Naive thymus-derived CD8-positive, alpha-beta T cell (primary cell): ENCODE measurements at places on chromosomes 11 and 22.

GRCh38 chr11:36558571-36559413 is 9.0 kb upstream of the RAG1 start:
- no peak for DNase-seq
- peak overlapping the region; percentile 1 for H3K27ac ChIP-seq
- peaks cover 4% of the 10 kb centered on the region for H3K36me3 ChIP-seq
- no peak overlapping the region for H3K4me3 ChIP-seq

DNA sequence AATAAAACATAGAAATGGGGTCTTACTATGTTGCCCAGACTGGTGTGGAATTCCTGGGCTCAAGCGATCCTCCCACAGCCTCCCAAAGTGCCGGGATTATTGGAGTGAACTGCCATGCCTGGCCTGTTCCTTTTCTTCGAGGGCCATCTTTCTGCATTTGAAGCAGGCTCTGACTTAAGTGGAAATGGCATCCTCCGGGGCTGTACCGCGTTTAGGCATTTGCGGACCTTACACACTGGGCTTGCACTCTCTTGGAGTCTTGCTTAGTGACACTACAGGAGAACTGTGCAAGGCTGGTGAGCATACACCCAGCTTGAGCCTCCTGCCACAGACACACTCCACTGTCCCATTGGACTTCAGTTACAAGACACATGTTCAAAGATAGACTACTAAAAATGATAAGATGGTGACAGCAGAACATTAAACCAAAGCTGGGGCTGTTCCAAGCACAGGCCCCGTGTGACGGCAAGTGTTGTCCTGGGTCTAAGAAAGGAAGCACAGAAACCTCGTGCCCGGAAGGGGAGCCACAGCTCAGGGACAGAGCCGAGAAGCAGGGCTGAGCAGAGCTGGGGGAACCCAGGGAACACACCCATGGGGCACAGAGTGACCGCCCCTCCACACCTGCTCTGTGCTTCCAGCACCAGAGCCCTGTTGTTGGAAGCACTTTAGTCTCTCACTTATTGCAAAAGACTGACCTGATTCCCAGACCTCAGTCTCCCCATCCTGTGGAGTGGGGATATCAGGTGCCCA is 59.0 kb upstream of the SHANK2 start:
- no peaks in the 10 kb centered on the region for H3K4me1 ChIP-seq
- DNase-seq, result peak; percentile 5
- no peak overlapping the region for H3K4me3 ChIP-seq
- no peak overlapping the region for H3K27ac ChIP-seq
- no peaks in the 10 kb centered on the region for H3K36me3 ChIP-seq

DNA sequence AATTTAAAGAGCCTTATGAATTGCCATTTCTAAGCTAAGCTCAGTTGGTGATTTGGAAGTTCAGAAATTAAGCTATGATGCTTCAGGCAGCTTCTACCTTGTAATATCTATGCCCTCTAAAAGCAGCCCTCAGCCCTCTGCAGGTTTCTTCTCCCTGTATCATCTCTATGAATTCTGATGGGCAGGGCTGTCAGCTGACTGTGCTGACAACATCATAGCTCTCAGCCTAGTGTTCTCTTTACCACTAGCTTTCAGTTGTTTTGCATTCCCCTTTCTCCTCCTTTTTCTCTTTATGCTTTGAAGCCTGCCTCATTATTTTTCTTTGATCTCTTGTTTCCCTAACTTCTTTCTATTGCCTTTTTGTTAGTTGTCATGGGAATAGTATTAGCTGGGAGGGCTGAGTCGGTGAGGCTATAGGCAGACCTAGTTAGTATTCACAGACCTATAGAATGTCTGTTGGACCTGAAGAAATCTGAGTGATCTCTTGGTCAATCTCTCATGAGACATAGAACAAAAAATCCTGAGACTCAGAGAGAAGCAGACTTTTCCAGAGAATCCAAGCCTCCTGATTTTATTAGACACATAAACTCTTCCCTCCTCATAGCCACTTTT is 535.4 kb downstream of the RAB38 start:
- no peaks in the 10 kb centered on the region for H3K27me3 ChIP-seq
- H3K36me3 ChIP-seq, result no peaks in the 10 kb centered on the region
- H3K27ac ChIP-seq, result no peak overlapping the region
- DNase-seq, result no peak
- no peak overlapping the region for H3K4me3 ChIP-seq

- peak overlapping the region; percentile 95 for H3K27ac ChIP-seq
- peak overlapping the region; percentile 4 for H3K4me3 ChIP-seq
- H3K4me1 ChIP-seq, result peaks cover 89% of the 10 kb centered on the region
- H3K36me3 ChIP-seq, result peaks cover 14% of the 10 kb centered on the region
These were observed 138.7 kb downstream of the MAML2 start for GRCh38 chr11:96204366-96204659.

DNA sequence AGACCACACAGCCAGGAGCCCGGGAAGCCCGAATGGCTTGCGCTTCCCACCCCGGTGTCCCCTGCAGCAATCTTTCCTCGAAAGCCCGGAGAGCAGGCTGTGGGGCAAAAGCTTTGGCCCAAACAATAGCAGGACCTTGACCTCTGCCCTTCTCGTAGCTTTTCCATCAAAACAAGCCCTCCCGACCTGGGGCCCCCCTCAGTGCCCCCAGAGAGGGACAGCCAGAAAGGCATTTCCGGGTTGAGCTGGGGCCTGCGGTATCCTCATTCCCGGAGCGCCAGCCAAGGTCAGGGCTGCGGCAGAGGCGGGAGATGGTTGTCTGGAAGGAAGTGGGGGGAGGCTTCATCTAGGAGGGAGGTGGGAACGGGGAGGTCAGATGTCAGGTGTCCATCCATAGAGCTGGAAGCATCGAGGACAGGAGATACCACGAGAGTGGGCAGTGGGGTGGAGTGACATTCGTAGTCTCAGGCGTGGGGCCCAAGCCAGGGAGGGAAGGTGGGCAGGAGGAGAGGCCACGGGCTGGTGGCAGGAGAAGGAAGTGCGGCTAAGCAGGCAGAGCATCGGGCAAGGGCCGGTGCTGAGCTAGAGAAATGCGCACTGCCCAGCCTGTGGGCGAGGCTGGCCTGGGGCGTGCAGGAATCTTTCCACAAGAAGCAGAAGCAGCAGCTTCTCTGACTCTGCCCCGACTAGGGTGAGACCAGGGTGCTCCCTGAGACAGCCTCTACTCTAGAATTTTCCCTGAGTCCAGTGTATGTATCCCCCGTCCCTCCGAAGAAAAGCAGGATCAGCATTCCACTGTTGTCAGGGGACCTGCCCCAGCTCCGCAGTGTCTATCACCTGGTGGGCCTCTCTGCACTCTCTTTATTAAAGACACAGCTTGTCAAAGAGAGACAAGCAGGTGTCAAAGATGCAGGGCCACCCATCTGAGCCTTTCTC is 14.3 kb downstream of the PDGFB start:
- DNase-seq, result no peak
- H3K36me3 ChIP-seq, result no peaks in the 10 kb centered on the region
- peaks cover 25% of the 10 kb centered on the region for H3K4me1 ChIP-seq
- H3K27ac ChIP-seq, result no peak overlapping the region
- no peak overlapping the region for H3K4me3 ChIP-seq

- peak; percentile 53 for DNase-seq
- H3K4me3 ChIP-seq, result no peak overlapping the region
- H3K27ac ChIP-seq, result no peak overlapping the region
These were observed 9.1 kb downstream of the LMF2 start for GRCh38 chr22:50498322-50498890.
